ENCODE measurements at places on chromosomes 12 and 14.

DNA sequence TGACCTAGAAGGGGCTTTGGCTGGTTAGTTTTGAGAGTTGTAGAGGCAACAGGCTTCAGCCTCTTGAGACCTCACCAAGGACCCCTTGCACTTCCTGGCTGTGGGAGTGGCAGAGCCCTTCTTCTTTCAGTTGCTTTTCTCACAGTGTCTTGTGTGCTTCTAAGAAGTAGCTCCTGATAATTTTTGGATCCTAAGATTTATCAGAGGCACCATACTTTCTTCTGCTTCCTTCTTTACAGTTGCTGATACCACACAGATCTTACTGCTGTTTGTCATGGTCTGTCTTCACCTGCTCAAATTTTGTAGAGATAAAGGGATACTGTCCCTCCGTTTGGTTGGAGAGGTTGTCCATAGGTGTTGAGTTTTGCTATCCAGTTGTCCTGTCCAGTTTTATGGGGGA lies 33.8 kb downstream of the VRK1 start:
- DNase-seq = no peak

GRCh38 chr12:124738636-124739467 lies 124.8 kb downstream of the SCARB1 start:
- no peak for DNase-seq

DNA sequence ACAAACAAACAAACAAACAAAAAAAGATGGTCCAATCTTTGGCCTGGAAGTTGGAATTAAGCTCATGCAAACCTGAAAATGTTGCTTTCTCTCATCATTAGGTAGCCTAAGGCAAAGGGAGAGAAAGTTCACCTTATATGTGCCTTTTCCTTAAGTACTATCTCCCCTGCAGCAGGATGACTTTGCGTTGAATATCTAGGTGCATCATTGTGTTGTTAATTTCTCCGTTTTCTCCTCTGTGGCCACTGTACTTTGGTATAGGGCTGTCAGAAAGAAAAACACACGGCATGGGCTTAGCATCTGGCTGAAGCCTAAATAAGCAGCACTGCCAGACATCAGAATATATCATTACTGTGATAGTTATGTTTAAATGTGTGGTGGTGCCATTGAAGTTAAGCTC lies 345.5 kb downstream of the BCAT1 start:
- no peak for DNase-seq

GRCh38 chr14:103684471-103684870 lies 30.8 kb downstream of the XRCC3 start:
- DNase-seq = no peak

- no peak for DNase-seq
Measured at GRCh38 chr12:69633061-69633460, 22.4 kb upstream of the LRRC10 start.

DNA sequence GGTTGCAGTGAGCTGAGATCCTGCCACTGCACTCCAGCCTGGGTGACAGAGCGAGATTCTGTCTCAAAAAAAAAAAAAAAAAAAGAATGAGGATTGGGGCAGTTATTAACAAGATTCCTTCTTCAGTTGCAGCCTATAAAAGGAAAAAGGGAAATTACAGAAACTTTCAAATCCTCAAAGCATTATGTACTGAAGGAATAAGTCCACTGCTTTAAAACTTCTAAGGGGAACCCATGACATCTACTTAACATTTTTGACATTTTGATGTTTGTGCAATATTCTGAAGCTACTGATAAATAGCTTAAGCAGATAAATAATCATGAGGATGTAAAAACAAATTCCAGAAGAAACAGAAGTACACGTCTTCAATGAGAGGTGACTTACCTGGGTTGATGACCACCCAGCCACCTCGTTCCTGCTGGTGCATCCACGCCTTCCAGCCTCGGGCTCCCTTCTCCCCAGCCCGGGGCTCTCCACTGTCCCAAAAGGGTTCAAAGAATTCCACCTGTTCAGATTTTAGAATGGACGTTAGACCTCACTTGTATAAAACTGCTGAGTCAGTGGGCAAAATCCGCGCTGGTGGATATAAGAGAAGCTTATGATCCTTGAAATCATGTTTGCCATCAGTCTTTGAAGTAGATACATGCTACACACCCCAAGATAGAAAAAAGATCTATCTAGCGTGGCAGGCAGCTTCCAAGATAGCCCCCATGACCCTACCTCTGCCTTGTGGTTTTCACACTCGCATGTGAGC lies 33.7 kb downstream of the NRDE2 start:
- no peak for DNase-seq

- no peak for DNase-seq
Measured at GRCh38 chr14:36217732-36218131, 41.2 kb upstream of the PTCSC3 start.

DNA sequence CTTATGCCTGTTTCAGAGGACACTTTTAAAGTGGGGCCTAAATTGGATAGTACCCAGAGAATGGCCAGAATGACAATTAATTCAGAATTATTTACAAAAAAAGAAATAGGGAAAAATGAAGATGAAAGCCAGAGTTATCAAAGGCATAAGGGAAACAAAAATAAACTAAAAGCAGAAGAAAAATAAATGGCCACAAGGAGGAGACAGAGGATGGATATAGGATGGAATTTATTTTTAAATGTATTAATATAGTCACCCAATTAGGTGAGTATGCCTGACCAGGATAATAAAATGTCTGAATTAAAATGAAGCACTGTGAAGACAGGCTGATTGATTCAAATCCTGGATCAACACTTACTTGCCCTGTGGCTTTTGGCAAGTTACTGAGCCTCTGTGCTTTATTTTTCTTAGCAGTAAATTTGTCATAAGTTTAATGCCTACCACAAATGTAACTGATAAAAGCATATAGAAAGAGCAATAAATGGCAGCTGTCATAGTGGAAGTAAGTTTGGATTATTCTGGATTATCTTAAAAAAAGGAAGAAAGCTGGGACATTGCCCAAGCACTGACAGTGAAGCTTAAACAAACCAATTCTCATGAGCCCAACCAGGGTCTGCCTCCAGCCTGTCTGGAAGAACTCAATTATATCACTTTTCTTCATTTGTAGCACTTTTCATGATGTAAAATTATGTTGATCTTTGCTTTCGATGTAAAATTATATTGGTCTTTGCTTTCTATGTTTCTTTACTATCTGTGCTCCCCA lies 3.5 kb downstream of the CLEC9A start:
- DNase-seq = peak; percentile 14

Measured in Kasumi-1 (cell line).